ENCODE measurements at places on chromosomes 2 and 18. TPM values are rescaled to one million over a fixed set of nuclear protein-coding genes. Genes with fewer than 3 reads are reported as not detected.
A peak's percentile ranks its signal among the peaks of the same experiment; 100 is the strongest.

DNA sequence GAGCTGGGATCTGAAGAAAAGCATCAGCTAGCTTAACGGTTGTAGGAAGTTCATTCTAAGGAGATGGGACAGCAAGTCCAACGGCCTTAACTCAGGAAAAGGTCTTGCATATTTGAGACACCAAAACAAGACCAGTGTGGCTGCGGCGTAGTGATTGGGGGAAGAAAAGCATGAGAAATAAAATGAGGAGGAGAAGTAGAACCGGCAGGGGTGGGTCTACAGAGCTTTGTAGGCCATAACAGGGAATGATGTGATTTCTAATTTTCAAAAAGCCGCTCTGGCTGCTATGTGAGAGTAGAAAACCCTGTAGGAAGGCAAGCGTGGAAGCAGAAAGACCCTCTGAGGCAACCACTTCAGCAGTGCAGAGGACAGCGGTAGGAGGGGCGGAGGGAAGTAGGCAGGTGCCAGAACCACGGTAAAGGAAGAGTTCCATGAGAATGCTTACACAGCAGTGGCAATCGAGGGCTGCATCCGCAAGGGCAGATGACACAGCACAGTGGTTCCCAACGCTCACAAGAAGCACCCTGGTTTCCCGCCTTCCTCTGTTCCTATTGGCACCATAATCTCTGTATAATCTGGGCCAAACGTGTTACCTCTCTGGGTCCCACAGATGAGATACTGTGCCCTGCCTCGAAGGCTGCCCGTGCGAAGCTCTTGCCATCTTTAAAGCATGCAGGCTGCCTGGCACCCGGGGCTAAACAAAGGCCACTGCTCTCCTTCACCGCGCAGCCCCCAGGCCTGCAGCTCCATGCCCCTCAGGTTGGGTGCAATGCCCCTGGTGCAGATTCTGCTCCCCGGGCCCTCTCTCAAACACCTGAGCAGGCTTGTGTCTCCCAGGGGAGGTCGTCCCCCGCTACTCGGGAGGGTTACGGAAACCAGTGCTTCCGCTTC, 795 bp downstream of the ANKRD39 start:
- peaks cover 30% of the 10 kb centered on the region for H3K36me3 ChIP-seq
- H3K4me3 ChIP-seq: peak overlapping the region; percentile 93
- no peaks in the 10 kb centered on the region for H3K27me3 ChIP-seq
- no peak for DNase-seq

Gene ACMSD
- total RNA-seq: not detected

Gene SEMA4F
- total RNA-seq: 27.6 TPM

GRCh38 chr2:232626584-232626983, 6.8 kb upstream of the EFHD1 start:
- H3K27ac ChIP-seq: no peak overlapping the region
- H3K36me3 ChIP-seq: no peaks in the 10 kb centered on the region
- H3K4me3 ChIP-seq: no peak overlapping the region

Gene AMER3
- total RNA-seq: not detected

All from thoracic aorta (tissue), 2 donors.